ENCODE measurements at places on chromosomes 1 and 21.
A peak's percentile ranks its signal among the peaks of the same experiment; 100 is the strongest.

GRCh38 chr21:42171091-42172053 lies 47.6 kb upstream of the ABCG1 start:
- DNase-seq = no peak

DNA sequence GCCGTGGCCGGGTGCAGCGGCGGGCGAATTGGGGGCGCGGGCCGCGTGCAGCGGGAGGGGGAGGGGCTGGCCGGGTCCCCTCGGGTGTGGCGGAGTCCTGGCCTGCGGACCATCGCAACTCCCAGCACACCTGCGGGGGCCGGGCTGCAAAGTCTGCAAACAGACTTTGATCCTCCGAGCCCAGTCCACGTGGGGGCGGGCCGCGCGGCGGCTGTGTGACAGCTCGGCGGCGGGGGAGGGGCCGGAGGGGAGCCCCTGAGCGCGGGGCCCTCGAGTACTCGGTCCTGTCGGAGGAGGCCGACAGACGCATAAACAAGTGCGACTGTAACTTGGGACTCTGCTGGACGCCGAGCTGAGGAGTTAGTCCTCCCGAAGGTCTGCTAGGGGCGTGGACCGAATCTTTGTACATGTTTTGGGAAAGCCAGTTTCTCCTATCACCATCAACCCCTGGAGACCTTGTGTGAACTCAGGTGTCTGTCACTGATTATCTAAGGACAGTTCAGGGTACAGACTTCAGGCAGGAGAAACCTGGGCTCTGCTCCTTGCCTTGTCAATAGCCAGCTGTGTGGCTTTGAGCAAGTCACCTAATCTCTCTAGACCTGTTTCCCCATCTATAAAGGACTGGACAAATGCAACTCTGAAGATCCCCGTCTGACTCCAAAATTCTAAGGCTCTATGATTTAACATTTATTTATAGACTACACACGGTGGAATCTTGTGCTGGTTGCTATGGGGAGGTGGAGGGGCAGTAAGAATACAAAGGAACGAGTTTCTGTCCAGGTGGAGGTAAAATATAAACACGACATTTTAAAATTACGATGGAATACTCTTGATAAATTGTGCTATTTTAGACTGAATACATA lies 710 bp upstream of the SLC30A1 start:
- no peak for DNase-seq

DNA sequence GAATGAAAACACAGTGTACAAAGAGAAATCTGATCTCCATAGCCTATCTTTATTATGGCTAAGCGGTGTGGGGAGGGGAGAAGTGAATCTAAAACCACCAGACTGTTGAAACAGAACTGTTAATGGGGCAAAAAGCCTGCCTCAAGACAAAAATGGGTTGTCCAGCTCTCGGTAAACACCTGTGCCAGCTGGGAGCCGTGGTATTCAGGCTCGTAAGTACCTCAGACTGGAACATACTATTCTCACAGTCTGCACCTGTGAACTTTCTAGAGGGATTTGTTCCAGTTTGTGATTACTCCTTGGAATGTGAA lies 42.7 kb upstream of the ATP1A1 start:
- no peak for DNase-seq

GRCh38 chr1:169462385-169462784 lies 23.4 kb downstream of the SLC19A2 start:
- no peak for DNase-seq

GRCh38 chr21:31991356-31992331 lies 118.8 kb downstream of the HUNK start:
- DNase-seq = no peak

- peak; percentile 57 for DNase-seq
Measured at GRCh38 chr1:116826818-116827606, 72.8 kb downstream of the CD2 start.

DNA sequence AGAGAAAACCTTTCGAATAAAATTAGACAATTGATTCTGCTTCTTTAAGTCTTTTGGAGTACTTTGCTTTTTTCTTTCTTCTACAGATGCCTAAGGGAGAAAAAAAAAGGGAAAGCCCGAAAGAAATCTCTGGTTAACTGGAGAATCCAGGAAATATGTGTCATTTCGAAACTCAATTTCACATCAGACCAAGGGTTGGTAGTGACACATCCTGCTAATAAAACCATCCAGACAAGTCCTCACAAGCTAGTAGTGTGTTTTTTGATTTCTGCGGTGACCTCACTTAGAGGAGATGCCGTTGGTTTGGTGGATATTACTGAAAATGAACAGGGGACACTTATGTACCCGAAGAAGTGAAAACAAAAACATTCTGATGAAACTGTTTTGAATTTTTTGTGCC lies 726.5 kb upstream of the ADAMTS5 start:
- no peak for DNase-seq

DNA sequence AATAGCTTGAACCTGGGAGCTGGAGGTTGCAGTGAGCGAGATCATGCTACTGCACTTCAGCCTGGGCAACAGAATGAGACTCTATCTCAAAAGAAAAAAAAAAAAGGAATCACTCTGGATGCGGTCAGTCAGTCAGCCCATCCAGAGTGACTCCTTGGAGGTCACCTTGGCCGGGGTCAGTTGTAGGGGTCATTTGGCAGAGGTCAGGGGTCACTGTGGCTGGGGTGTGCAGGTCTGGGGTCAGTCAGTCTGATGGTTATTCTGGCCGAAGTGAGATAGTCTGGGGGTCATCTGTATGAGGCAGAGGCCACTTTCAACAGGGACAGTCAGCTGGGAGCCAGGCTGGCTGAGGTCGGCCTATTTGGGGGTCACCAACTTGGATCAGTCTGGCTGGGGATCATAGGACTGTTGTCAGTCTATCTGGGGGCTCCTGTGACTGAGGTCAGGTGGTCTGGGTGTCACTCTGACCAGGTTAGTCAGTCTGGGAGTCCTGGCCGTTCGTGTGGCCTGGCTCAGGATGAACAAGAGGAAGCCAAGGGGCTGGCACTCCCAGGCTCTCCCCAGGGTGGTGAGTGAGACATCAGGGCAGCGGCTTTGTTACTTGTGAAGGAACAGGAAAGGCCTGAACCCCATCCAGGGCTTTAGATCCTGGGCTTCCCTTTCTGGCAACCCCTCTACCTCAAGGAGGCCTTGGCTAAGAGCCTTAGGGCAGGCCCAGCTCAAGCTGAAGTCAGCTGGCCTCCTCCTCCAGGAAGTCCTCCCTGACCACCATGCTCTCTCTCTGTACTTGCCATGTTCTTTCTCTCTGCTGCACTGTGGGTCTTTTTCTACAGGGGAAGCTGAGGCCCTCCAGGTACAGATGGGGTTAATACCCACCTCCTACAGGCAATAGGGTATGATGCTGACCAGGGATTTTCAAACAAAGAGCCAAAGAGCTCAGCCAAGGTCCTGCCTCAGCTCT lies 15.1 kb downstream of the PTPRU start:
- no peak for DNase-seq

GRCh38 chr1:38615680-38616079 lies 243.9 kb downstream of the RRAGC start:
- no peak for DNase-seq

- no peak for DNase-seq
Measured at GRCh38 chr1:156705918-156706656, 704 bp upstream of the CRABP2 start.

DNA sequence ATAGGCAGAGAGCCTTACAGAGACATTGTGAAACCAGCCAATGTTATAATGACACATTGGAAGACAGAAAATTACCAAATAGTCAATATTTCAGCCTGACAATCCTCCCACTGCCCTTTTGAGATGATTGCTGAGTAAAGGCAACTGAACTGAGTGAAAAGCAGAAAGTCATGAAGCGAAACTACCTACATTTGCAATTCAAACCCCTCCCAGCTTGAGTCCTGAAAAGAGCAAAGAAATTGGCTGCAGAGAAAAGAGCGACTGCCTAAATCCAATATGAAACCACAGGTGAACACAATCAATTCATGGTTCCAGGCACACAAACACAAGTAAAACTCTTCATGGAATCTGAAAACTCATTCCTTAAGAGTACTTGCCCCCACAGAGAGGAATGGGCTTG lies 143.4 kb upstream of the CHRM3 start:
- no peak for DNase-seq

DNA sequence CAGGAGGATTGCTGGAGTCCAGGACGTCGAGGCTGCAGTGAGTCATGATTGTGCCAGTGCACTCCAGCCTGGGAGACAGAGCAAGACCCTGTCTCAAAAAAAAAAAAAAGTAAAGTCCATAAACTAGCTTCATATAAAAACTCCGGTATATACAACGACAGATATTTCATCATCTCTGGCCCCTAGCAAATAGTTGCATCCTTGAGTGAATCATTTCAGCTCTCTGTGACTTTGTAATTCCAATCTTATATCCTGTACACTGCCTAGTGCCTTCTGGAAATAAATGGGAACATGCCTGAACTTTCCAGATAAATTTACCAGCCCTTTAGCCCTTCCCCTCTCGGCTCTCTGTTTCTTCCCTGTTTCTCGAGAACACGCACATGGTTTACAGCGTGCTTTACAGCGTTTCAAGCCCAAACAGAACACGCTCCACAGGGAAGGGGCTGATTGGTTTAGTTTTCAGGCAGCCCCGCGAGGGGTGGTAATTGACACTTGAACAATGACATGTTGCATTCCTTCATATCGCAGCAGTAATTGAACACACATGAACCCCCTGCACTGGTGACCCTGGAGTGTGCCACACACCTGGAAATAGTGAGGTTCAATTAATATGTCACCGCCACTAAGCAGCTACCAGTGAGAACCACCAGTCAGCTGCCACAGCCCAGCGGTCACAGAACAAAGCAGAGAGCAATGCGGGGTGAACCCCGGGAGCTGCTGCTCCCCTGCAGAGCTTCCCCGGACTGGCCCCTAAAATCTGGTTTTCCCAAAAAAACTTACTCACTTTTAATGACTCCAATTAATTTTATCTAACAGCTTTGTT lies 35.7 kb upstream of the SIM2 start:
- no peak for DNase-seq

GRCh38 chr1:203521074-203521794 lies 27.3 kb downstream of the OPTC start:
- DNase-seq = no peak

DNA sequence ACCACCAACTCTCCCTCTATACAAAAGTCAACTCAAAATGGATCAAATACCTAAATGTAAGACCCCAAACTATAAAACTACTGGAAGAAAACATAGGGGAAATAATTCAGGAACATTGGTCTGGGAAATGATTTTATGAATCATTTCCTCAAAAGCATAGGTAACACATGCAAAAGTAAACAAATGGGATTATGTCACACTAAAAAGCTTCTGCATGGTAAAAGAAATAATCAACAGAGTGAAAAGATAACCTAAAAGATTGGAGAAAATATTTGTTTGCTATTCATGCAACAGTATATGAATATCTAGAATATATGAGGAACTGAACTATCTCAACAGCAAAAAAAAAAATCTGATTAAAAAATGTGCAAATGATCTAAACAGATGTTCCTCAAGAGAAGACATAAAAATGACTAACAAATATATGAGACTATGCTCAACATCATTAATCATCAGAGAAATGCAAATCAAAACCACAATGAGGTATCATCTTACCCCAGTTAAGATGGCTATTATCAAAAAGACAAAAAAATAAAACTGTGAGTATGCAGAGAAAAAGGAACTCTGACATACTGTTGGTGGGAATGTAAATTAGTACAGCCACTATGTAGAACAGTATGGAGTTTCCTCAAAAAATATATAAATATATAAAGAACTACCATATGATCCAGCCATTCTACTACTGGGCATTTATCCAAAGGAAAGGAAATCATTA lies 47.8 kb downstream of the VCAM1 start:
- DNase-seq = peak; percentile 11

GRCh38 chr1:184362876-184363275 lies 24.0 kb upstream of the C1orf21 start:
- no peak for DNase-seq

GRCh38 chr1:91651661-91652071 lies 151.0 kb downstream of the CDC7 start:
- DNase-seq = peak; percentile 17

- no peak for DNase-seq
Measured at GRCh38 chr1:190104961-190105360, 372.7 kb downstream of the BRINP3 start.

DNA sequence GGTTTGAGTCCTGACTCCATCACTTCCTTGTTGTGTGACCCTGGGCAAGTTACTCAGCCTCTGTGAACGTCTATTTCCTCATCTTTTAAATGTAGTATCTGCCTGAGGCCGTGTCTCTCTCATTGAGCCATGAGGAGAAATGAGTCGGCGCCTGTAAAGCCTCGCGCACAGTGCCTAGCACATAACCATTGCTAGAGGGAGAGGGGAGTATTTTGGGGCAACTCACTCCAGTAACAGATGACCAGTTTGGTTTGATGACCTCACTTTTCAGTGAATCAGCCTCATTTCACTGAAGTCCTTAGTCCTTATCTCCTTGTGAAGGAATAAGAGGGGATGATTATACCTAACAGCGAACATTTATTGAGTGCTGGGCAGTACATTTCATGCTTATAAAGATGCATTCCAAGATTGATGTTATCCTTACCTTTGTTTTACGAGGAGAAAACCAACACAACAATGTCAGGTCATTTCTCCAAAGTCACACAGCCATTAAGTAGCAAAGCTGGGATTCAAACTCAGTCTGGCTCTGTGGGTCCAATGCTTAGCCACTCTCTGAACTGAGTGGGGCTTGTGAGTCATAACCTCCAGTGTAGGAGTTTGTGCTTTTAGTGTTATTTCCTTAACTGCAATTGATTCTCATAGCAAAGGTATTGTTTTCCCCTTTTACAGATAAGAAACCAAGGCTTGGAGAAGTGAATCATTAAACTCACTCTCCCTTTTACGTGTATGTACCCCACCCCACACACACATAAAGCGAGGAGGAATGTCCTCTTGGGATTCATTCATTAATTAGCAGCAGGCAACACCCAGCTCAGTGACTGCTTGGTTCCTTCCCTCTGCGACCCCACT lies 25.9 kb downstream of the KCNC4 start:
- no peak for DNase-seq

DNA sequence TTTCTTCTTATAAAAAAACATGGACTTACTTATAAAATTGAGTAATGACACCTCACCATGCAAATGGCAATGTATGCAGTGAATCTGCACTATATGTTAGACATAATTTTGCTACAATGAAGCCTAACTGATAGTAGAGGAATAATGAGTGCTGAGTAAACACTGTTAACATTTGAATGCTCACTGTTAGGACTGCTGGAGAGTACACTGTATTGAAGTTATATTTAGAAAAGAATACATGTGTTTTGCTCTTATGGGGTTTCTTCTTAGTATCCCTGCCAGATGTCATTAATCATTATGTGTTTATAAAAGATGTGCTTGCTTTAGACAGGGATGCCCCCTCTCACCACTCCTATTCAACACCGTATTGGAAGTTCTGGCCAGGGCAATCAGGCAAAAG lies 111.1 kb upstream of the ZP4 start:
- no peak for DNase-seq
